CD4-positive, alpha-beta T cell (primary cell): ENCODE measurements at places on chromosomes 5 and 9. TPM values are rescaled to one million over a fixed set of nuclear protein-coding genes. Genes with fewer than 3 reads are reported as not detected.

The C8G gene
- not detected for total RNA-seq

The SV2C gene
- total RNA-seq = 0.03 TPM

The SLC38A9 gene
- 10.0 TPM for total RNA-seq

The RIMOC1 gene
- total RNA-seq = 10.3 TPM

The LRRC26 gene
- not detected for total RNA-seq

The PCDHGA3 gene
- total RNA-seq = not detected

The LHX6 gene
- not detected for total RNA-seq

The SHC3 gene
- total RNA-seq = not detected

The MOB3B gene
- 0.25 TPM for total RNA-seq

The PAIP1 gene
- total RNA-seq = 33.9 TPM

The INSL4 gene
- total RNA-seq = not detected

The RASEF gene
- total RNA-seq = not detected

The RETREG1 gene
- 68.9 TPM for total RNA-seq

The C9orf43 gene
- total RNA-seq = 0.95 TPM

The SGCD gene
- total RNA-seq = not detected

The FREM1 gene
- 0.27 TPM for total RNA-seq

The PRRX2 gene
- not detected for total RNA-seq

The ANKDD1B gene
- 0.30 TPM for total RNA-seq

The RNF183 gene
- not detected for total RNA-seq

The FAM81B gene
- not detected for total RNA-seq

The SYK gene
- total RNA-seq = 1.2 TPM

The RPL12 gene
- 1,993 TPM for total RNA-seq

The INIP gene
- 9.1 TPM for total RNA-seq

The GBGT1 gene
- total RNA-seq = 1.3 TPM

The FAM163B gene
- total RNA-seq = not detected

The ZBTB26 gene
- total RNA-seq = 6.0 TPM

The PHF24 gene
- not detected for total RNA-seq

The SNAPC3 gene
- total RNA-seq = 4.7 TPM

The HAVCR1 gene
- 1.7 TPM for total RNA-seq

The SPINK5 gene
- total RNA-seq = not detected

The SEMA5A gene
- 2.9 TPM for total RNA-seq

The CCNO gene
- not detected for total RNA-seq

The MPDZ gene
- not detected for total RNA-seq

The SPINK6 gene
- not detected for total RNA-seq

The IL4 gene
- total RNA-seq = not detected

The TEX48 gene
- not detected for total RNA-seq

The SMIM23 gene
- total RNA-seq = not detected

The MSMP gene
- total RNA-seq = not detected

The FBP1 gene
- total RNA-seq = 3.0 TPM
